Stimulated activated CD4-positive, alpha-beta T cell treated with anti-CD3 and anti-CD28 coated beads, TNF-alpha, amount 100 ng/mL, for 1 hour (primary cell): ENCODE measurements at places on chromosomes 3 and 15.

DNA sequence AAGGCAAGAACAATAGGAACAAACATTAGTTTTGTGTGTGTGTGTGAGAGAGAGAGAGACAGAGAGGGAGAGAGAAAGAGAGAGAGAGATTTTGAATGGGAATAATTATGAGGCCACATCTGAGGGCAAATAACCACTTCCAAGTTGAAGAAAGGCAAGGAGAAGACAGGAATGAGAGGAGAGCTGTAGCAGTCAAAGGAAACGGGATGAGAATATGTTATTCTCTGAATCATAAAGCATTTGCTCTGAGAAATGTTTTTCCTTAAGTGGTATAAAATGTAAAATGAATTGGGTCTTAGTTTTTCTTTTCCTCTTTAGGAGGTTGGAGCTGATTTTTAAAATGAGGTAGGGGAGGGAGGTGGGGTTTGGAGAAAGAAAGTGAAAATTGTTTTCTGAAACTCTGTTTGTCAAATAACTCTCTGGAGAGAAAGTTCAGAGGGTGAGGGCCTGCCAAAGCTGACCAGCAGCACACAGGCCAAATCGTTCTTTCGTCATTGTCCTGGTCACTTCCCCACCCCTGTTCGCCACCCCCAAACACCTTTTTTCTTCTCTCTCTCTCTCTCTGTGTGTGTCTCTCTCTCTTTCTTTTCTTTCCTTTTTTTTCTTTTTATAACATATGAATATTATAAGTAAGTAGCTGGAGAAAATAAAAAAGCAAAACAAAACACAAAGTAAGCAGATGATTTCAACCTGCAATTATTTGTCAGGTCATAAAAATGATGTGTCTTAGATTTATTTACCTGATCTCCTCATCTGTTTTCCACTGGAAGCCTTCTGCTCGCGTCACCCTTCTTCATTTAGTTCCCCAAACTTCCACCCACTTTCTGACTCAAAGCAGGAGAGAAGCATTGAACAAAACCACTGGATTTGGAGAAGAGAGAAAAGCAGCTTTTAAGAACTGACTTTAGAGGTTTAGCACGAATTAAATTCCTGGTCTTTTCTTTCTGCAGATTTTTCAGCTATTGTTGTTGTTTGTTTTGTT, 110.6 kb downstream of the LPP start:
- DNase-seq: no peak

DNA sequence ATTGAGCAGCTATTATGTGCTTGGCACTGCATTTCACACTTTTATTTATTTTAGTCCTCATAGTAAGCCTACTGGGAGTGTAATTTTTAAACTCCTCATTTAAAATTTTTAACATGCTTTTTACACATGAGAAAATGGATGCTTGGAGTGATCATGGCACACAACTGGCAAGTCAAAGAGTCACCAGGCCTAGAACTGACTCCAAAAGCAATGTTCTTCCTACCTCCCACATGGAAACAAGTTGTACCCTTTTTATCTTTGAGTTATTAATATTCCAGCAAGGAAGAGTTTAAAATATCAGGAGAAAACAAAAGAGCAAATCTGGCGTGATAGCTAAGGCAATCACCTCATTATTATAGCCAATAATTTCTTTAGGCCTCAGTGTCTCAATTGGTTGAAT, 100.6 kb downstream of the MEIS2 start:
- no peak for DNase-seq

GRCh38 chr3:3771567-3771966, 27.7 kb upstream of the LRRN1 start:
- DNase-seq: no peak

- no peak for DNase-seq
Measured at GRCh38 chr15:38205526-38206272, 46.9 kb upstream of the SPRED1 start.

GRCh38 chr3:28575100-28575745, 226.6 kb upstream of the AZI2 start:
- DNase-seq: no peak

DNA sequence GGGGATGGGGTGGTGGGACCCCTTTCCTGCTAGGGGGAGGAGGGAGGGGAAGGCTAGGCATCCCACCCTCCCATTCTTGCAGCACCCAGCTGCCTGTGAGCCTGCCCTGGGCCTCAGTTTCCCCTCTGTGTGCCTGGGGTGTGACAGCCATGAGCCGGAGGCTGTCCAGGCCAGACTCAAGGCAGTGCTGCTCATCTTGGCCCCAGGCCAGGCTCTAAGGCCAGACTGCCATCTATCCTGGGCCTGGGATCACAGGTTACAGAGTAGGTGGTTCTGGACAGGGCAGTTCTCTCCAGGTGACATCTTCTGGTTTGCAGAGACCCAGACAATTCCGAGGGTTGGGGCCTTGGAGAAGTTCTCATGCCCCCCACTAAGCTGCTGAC, 3.3 kb upstream of the VILL start:
- DNase-seq: no peak

DNA sequence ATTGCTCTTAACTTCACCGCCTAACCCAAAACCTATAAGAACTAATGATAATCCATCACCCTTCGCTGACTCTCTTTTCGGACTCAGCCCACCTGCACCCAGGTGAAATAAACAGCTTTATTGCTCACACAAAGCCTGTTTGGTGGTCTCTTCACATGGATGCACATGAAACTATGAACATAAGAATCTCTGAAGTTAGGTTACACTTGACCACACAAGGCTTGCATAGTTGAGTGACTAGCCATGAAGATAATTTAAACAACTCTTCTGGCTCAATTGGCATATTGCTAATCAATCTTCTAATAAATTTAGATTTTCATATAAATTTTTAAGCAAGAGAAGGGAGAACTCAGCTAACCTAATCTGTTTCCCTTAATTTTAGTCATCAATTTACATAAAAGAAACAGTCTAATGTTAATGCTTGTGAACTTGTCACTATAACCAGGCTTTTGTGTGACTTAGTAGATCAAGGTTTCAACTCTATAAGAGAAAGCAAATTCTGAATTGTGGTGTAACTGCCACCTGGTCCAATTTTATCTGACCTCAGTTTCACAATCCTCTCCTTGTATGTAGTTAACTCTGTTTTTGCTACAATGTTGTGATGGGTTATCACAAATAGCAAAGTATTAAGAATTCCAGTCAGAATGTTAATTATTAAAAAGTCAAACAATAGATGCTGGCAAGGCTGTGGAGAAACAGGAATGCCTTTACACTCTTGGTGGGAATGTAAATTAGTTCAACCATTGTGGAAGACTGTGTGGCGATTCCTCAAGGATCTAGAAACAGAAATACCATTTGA, 82.0 kb downstream of the HHLA2 start:
- DNase-seq: no peak
